ENCODE measurements at places on chromosomes 1 and 21.

DNA sequence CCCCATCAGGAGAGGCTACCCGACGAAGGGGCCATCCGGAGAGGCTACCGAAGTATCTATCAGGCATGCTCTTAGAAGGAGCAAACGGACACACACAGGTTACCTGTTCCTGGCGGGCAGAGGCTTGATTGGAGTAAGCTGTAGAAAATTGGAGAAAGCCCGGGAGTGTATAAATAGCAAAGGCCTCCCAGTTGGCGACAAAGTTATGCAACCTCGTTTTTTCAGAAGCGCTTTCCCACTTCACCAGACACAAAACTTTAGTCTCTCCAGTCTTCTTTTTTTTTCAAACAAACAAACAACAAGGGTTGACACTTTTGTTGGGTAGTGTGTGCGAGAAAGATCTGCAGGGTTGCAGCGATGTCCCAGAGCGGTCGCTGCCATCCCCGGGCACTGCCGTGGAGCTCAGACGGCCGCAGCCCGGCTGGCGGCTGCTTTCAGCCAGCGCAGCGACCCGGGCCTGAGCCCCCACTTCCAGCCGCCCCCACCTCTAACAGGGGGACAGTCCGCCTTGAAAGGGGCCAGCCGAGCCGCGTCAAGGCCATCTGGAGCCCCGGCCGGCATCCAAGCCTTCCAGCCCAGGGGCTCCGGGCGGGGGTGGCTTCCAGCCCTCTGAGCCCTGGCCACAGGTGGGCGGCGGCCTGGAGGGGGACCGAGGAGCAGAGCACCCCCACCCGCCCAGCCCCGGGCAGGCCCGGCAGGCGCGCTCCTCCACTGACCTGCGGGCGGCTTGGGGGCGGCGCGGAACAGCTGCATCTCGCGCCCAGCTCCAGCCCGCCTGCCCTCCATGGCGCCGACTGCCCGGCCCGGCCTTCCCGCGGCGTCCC lies 616 bp downstream of the MCOLN3 start:
- peak; percentile 63 for DNase-seq

DNA sequence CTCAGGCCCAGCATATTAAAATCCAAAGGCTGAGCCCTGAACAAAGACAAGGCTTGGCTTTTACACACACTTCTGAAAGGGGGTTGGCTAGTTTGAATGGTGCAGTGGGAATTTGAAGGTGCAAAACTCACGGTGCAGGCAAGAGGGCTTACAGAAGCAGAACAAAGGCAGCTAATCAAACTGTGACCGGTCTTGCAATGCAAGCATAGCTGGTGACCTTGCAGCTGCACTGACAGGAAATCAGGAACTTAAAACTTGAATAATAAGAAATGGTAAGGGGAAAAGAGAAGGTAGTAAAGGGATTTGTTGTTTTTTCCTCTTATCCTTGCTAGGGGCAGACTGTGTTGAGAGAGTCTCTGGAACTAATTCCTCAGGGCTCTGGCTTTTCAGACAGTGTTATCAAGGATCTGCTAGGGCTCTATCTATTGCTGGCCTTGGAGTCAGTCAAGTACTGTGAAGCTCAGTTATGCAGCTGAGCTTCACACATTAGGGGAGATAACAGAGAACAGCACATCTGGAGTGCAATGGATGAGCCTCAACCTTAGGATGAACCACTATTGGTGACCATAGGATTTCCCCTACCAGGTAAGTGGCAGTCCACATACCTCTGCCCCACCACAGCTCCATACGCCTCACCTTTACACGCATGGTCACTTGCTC lies 97.6 kb downstream of the PPIAL4G start:
- no peak for DNase-seq

- DNase-seq = no peak
Measured at GRCh38 chr1:2136386-2137235, 58.0 kb downstream of the FAAP20 start.

GRCh38 chr1:155947292-155947691 lies 5.9 kb downstream of the RXFP4 start:
- DNase-seq = no peak

DNA sequence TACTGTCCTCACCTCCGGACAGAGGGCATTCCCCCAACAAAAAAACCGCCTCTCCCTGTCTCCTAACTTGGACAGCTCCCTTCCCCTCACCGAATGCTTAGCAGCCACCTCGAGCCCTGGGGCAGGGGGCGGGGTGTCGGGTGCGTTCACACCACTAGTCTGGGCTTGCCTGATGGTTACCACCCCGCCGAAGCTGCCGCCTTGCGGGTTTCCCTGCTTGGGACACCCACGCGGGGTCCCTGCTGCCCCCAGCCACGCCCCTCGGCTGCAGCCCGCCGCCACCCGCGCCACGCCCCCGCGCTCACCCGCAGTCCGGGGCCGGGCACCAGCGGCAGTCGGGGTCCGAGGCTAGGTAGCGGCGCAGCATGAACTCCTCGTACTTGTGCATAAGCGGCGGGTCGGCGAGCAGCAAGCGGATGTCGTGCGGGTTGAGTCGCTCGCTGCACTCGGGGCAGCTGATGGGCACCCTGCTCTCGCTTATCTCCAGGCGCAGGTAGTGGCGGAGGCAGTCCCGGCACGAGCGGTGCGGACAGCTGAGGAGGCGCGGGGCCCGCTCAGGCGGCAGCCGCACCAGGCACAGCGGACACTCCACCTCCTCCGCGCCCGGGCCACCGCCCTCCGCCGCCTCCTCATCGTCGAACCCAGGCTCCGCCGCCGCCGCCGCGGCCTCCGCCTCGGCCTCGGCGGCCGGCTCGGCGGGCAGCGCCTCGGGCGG lies 706 bp downstream of the RNF19B start:
- peak; percentile 83 for DNase-seq

DNA sequence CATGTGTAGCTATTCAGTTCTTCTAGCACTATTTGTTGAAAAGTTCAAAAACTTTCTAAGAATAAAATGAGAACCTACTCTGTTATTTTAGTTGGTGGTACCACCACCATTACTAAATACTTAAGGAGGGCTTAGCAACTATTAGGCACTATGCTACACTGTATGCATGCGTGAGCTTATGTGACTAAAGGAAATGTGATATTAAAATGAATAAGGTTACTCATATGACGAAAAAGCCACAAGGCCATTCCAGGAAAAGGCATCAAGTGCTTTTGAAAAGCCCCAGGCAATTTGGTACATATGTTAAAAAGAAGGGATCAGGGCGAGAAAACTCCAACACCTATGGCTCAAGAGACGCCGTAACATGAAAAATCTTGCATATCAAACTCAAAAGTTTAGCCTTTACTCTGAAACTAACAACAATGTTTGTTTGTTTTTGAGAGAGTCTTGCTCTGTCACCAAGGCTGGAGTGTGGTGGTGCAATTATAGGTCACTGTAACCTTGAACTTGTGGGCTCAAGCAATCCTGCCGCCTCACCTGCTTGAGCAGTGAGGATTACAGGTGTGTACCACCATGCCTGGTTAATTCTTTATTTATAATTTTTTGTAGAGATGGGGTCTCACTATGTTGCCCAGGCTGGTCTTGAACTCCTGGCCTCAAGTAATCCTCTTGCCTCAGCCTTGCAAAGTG lies 42.5 kb downstream of the EPRS1 start:
- DNase-seq = no peak

DNA sequence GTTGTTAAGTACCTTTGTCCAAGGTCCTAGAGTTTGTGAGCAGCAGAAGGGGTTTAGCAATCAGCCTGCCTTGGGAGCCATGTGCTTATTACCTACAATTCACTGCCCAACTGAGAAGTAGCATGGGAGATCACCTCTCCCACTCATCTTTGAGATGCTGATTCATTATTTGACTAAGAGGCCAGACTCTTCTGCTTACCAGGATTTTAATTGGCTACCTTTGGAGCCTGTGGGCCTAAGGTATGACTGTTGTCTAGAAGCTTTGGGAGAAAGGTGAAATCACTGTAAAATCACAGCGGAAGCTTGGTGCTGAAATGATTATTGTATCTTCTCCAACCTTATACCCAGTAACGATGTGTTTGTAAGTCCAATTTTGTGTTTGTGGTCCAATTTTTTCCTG lies 213.4 kb downstream of the ST6GALNAC3 start:
- DNase-seq = no peak

- no peak for DNase-seq
Measured at GRCh38 chr1:39427374-39427773, 64.1 kb upstream of the BMP8A start.

DNA sequence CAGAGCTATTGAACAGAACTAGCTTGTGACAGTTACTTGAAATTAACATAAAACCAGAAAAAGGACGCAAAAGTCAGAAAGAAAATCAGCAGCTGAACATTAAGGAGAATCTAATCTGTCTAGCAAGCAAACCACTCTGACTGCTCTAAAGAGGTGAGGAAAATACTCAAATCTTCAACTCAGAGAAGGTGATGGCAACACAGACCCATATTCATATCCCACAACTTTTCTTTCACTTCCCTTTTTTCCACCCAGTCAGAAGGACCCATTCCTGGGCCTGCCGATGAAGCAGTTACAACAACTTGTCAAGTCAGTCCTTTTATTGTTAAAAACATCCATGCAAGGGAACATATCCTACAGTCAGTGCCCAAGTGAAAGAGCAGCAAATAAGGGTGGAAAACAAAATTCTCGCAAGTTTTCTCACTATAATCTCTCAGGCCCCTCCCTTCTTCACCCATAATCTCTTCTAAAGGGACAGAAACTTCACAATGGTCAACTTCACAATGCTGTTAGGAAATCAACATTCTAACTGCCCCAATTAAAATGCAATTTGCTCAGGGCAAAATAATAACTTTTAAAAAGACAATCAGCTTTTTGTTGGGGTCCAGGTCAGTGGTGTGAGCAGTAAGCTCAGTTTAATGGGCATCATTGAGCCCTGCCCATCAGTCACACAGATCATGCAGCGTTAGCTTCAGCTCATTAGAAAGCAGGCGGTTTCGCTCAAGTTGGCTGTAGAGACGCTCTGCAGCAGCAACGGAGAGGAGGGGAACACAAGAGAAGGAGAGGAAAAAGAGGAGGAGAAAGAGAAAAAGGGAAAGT lies 3.6 kb upstream of the NUP210L start:
- no peak for DNase-seq

GRCh38 chr1:24349891-24350290 lies 30.7 kb downstream of the GRHL3 start:
- DNase-seq = no peak

- DNase-seq = peak; percentile 54
Measured at GRCh38 chr1:3652548-3653285, 401 bp downstream of the TP73 start.

DNA sequence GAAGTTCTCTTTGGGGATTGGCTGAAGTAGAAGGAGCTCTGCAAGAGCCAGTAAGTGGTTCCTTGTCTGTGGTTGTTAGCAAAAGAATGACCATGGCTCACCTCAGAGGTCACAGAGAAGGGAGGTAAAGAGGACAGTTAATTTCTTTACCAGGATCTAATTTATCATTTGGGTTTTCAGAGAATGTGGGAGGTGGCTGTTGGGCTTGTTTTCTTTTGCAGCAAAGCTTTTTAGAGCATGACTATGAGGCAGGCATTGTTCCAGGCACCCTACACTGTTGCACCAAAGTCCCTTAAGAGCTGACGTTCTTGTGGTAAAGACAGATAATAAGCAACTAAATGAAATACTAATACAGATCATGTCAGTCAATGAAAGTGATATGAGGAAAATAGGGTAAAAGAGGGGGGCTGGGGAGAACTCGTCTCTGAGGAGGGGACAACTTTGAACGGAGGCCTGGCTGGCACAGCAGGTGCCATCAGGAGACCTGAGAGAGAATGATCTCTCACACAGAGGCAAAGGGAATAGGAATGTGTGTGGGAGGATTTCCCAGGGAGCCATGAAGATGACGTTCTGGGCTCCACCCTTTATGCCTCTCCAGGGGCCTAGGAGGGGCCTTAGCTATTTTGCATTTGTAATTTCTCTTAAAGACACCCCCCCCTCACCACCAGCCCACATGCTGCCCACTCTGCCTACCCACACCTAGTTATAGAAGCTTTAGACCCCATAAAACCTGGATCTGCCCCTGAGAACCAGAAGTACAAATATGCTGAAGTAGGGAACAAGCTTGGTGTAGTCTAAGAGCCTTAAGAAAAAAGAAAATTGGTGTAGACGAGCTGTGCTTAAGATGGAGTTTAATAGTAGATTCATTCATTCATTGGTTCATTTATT lies 177.5 kb downstream of the ROR1 start:
- DNase-seq = no peak

DNA sequence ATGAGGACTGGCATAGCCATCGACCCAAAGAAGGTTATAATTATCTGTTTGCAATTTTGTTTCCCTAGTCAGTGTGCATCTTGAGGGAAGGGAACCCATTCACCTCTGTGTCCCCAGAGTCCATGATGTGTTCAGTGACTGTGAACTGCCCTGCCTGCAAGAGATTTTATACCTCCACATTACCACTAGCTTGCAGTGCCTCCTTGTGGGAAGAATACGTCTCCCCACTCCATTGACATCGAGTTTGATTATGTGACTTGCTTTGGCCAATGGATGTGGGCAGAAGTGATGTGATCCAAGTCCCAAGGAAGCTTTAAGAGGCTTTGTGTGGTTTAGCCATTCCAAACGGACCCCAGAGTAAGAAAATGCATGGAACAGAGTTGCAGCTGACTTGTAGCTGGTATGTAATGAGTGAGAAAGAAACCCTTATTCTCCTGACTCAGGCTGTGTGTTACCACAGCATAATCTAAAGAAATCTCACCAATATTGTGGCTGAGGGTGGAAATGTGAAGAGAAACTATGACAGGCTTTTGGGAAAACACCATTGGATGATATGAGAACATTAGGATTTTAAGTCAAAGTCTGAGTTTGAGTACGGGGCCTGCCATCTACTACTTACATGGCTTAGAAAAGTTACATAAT lies 47.8 kb upstream of the NRDC start:
- DNase-seq = peak; percentile 61

All from neural progenitor cell (in vitro differentiated cells).